Large intestine (tissue), 12 donors: ENCODE measurements at places on chromosomes 16 and 17. TPM values are rescaled to one million over a fixed set of nuclear protein-coding genes. Genes with fewer than 3 reads are reported as not detected.

GRCh38 chr17:34118564-34118963 is 136.5 kb upstream of the CCL2 start:
- no peak for DNase-seq

The ARHGAP27 gene
- 90.4 TPM for polyA plus RNA-seq

DNA sequence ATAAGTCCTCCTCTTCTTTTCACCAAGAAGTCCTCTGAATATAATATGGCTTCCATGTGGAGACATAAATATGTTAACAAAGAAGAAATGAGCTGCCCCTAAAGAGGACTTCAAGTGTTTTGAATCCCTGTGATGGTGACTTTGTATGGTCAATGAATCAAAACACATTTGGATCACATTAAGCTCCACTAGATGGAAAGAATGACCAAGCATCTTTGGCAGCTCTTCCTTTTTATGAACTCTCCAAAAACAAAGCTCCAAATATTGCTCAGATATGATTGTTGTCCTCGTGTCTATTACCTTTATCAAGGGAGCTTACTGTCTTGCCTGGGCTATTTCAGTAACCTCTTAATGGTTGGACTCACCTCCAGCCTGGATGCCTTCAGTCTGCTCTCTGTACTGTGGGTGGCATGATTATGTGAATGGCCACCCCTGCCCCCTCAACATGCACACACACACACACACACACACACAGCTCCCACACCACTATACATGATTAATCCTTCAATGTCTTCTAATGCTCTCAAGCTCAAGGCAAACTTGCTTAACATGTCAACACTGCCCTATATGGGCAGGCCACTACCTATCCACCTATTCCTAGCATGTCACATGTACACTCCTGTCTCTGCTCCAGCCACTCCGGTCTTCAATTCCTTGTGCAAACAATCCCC is 346.6 kb upstream of the SALL1 start:
- DNase-seq, result no peak

DNA sequence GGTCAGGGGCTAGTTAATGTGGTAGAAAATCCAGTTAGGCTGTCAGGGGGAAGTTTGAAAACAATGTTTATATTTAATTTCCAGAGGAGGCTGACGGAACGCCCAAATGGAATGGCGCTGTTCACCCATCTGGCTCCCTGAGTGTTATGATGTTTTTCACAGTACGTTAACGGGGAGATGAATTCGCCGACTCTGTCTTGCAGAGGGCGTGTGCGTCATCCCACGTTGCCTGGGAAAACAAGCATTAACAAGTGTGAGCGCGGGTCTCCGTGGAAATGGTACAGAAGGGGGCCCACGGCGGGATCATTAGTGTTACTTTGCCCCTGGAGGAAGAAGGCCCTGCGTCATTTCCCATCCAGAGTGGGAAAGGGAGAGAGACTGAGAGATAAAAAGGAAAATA is 29.6 kb downstream of the RGS9 start:
- no peak for DNase-seq

The KRT31 gene
- polyA plus RNA-seq, result not detected

DNA sequence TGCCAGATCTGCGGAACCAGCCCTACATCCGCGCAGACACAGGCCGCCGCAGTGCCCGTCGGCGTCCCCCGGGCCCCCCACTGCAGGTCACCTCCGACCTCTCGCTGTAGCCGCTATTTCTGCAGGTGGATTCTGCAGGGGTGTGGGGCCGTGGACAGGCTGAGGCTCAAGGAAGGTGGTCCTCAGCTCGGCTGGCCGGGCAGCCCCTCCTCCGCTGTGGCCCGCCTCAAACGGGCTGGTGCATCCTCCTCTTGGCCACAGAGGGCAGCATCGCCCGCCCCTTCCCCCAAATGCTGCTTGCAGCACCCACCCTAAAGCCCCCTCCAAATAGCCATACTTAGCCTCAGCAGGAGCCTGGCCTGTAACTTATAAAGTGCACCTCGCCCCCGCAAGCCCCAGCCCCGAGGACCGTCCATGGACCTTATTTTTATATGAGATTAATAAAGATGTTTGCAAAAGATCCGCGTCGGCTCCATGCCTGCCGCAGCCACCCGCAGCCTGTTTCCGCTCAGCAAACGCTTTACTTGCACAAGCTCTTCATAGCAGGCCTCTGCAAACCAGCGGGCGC is 14.9 kb downstream of the SPATA32 start:
- no peak for DNase-seq

DNA sequence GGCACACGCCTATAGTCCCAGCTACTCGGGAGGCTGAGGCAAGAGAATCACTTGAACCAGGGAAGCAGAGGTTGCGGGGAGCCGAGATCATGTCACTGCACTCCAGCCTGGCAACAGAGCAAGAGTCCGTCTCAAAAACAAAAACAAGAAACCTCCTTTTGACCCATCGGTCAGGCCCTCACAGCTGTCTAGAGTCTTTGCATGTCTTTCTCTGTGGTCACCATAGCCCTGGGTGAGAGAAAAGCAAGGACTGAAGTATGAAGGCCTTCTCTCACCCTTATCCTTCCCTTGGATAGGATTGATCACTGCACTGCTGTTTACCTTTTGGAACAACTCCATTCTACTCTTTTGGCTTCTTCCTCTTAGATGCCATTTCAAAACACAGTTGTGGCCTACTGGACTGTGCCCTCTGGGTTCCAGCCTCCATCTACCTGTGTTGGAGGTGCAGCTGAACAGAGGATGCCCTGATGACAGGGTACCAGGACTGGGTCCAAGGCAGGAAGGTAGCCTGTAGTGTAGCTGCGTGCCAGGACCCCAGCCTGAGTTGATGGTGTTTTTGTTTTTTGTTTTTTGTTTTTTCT is 37.1 kb downstream of the LDHD start:
- DNase-seq, result no peak

GRCh38 chr17:45700171-45701090 is 83.7 kb upstream of the CRHR1 start:
- DNase-seq, result no peak

The RPH3AL gene
- polyA plus RNA-seq, result 8.2 TPM

DNA sequence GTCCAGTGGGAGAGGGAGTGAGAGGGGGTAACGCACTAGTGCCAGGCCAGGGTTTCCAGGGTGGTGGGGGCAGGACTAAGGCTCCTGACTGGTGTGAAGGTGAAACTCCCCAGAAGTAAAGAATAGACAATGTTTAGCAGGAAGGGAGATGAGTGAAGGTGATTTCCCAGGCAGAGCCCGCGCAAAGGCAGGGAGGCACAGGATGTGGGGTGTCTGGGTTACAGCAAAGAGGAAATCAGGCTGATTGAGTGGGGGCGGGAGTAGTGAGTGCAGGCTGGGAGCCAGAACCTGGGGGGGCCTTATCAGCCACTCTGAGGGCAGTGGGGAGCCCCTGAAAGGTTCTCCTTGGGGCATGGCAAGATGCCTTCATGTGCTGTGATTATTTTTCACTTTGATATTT is 167.5 kb downstream of the UTP18 start:
- peak; percentile 12 for DNase-seq

DNA sequence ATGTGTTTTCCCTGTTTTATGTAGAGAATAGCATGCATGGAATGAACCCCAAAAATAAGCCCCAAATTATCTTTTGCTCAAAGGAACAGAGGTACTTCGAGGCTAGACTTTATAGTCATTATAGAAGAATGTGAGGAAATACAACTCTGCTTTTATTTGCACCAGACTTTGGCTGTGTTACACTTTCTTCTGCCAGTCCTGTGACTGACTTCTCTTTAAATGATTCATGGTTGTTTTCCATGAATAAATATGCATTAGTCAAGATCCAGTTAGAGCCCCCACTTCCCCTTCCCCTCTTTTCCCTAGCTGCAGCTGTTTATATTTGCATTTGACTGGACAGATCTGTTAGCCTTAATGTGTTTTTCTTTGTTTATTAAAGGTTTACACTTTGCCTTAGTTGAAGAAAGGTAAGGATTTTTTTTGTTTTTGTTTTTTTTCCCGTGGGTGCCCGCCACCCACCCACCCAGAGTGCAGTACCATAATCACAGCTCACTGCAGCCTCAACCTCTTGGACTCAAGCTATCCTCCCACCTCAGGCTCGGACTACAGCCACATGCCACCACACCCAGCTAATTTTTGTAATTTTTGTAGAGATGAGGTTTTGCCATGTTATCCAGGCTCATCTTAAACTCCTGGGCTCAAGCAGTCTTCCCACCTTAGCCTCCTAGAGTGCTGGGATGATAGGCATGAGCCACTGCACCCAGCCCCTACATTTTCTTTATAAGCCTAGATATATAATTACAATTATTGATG is 152.6 kb downstream of the CYB561 start:
- DNase-seq, result no peak

GRCh38 chr16:56608043-56608875 is at the start of gene MT2A:
Gene MT2A, plus strand, starts transcription at chr16:56608584. Its CDS starts 72 bp downstream, at chr16:56608656.
- peak; percentile 96 for DNase-seq

DNA sequence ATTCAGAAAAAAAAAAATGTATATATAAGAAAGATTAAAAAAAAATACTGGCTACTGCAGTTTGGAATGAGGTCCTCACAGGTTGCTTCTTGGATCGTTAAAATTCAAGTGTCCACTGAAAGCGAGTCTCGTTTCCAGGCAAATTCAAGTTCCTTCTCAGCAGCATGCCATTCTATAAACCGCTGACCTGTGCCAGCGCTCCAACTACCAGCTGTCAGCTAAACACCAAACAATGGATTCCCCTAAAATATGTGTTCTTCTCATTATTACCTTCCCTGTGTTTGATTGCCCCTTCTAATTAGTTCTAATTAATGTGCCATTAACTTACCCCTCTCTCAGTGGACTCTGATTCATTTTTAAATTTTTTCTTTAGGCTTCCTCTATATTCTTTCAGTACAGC is 92.4 kb downstream of the DNAH9 start:
- no peak for DNase-seq

- no peak for DNase-seq
Measured at GRCh38 chr16:27539120-27539519, 10.6 kb downstream of the GTF3C1 start.

DNA sequence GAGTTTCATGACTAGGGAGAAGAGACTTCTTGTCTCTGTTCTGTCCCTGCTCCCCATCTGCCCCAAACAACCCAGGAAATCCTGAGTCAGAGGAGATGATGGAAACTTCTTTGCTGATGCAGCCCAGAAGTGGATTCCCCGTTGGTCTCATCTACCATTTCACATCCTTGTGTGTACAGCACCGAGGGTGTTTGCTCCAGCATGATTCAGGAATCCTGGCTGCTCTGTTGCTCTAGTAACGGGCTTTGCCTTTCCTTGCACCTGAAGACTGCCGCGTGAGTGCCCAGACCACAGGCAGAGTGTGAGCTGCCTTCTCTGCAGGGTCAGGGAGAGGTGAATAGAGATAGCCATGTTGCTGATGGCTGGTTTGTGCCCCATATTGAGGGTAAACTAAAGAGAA is 408.4 kb downstream of the CPPED1 start:
- no peak for DNase-seq

- no peak for DNase-seq
Measured at GRCh38 chr16:89024546-89025060, 47.6 kb upstream of the CBFA2T3 start.

DNA sequence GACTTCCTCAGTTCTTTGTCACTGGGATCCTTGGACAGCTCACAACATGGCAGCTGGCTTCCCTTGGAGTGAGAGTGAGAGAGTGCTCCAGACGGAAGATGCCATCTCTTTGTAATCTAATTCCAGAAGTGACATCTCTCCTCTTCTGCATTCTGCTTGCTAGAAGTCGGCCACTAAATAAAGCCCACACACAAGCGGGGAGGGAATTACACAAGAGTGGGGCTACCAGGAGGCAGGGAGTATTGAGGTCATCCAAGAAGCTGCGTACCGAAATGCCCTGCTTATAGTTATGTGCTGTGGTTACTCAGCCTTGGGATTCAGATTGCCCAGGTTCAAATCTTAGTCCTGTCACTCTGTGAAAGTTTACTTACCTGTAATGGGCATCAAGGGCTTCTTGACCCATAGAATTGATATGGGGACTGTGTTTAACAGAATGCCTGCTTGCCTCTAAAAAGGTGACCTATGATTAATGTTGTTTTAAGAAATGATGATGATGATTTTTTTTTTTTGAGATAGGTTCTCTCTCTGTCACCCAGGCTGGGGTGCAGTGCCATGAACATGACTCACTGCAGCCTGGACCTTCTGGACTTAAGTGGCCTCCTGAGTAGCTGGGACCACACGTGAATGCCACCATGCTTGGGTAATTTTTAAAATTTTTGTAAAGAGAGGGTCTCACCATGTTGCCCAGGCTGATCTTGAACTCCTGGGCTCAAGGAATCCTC is 120.9 kb upstream of the HS3ST2 start:
- DNase-seq, result no peak

The TRPV3 gene
- polyA plus RNA-seq, result 15.0 TPM

GRCh38 chr17:17628388-17629008 is 37.0 kb upstream of the PEMT start:
- DNase-seq, result no peak

DNA sequence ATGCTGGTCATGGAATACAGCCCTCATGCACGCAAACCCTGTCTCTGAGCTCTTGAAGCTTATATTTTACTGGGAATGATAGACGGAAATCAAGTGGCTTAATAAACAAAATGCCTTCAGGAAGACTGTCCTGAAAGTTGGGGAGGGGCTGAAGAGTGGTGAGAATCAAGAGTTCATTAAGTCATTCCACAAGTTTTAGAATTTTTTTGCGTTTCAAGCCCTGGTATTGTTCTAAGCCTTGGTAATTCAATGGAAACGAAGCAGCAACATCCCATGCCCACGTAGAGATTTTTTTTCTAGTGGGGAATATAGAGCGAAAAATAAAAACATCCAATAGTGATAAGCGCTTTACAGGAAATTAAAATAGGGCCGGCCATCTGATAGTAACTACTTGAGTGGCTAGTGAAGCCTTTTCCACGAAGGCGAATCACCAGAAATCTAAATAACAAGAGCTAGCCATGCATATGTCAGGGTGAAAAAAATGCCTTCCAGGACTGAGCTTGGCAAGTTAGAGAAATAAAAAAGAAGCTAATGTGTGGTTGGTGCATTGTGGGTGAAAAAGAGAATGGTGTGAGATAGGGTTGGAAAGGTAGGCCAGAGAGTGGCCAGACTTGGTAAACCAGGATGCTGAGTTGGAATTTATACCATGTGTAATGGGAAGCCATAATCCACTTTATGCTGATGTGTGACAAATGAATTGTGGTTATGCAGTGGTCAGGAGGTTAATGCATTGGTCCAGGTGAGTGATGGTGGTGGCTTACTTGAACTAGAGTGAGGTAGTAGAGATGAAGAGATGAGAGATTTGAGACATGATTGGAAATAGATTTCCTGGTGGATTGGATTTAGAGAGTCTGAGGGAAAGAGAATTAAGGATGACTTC is 772 bp downstream of the PFAS start:
- DNase-seq, result no peak

DNA sequence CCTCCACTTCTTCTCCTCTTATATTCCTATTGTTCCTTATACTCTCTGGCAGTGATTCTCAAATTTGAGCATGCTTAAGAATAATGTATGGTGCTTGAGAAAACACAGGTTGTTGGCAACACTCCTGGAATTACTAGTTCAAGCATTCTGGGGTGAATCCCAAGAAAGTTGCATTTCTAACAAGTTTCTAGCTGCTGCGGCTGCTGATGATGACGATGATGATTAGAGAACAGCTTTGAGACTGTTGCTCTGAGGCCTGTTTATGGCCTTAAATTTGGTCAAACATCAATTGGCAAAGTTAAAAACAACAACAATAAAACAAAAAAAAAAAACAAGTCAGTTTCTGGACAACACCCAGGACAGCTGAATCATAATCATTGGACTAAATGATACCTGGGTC is 961.9 kb downstream of the CDH11 start:
- DNase-seq, result no peak

The ALOXE3 gene
- 0.01 TPM for polyA plus RNA-seq

- no peak for DNase-seq
Measured at GRCh38 chr17:76994237-76994637, 126.0 kb downstream of the MGAT5B start.
